ENCODE measurements at places on chromosomes 3 and 15. TPM values are rescaled to one million over a fixed set of nuclear protein-coding genes. Genes with fewer than 3 reads are reported as not detected.

TRH gene
- total RNA-seq: not detected

EXOSC7 gene
- total RNA-seq: 59.8 TPM

GPR149 gene
- total RNA-seq: not detected

LACTB gene
- total RNA-seq: 17.3 TPM

PAQR9 gene
- not detected for total RNA-seq

TRAIP gene
- total RNA-seq: 1.7 TPM

POPDC2 gene
- 1.0 TPM for total RNA-seq

VGLL3 gene
- 33.2 TPM for total RNA-seq

MESP2 gene
- total RNA-seq: not detected

TM4SF4 gene
- not detected for total RNA-seq

FBXO40 gene
- total RNA-seq: not detected

RPS17 gene
- total RNA-seq: 1,069 TPM

ZNF860 gene
- total RNA-seq: 3.2 TPM

ARHGEF26 gene
- 1.1 TPM for total RNA-seq

RASGRP1 gene
- total RNA-seq: under 0.01 TPM

MST1 gene
- 8.3 TPM for total RNA-seq

SLMAP gene
- 126 TPM for total RNA-seq

ACKR2 gene
- total RNA-seq: 0.52 TPM

AMIGO3 gene
- total RNA-seq: 0.50 TPM

ATP13A5 gene
- 0.17 TPM for total RNA-seq

CILP gene
- total RNA-seq: not detected

MRPS11 gene
- total RNA-seq: 60.2 TPM

GOLGA8N gene
- 3.8 TPM for total RNA-seq

MOBP gene
- not detected for total RNA-seq

KBTBD13 gene
- not detected for total RNA-seq

PLA2G4D gene
- total RNA-seq: under 0.01 TPM

U2SURP gene
- total RNA-seq: 104 TPM

All from mammary epithelial cell (primary cell).